ENCODE measurements at places on chromosomes 6 and 20.

GRCh38 chr6:133114973-133115372, 126.2 kb upstream of the EYA4 start:
- no peak for DNase-seq

DNA sequence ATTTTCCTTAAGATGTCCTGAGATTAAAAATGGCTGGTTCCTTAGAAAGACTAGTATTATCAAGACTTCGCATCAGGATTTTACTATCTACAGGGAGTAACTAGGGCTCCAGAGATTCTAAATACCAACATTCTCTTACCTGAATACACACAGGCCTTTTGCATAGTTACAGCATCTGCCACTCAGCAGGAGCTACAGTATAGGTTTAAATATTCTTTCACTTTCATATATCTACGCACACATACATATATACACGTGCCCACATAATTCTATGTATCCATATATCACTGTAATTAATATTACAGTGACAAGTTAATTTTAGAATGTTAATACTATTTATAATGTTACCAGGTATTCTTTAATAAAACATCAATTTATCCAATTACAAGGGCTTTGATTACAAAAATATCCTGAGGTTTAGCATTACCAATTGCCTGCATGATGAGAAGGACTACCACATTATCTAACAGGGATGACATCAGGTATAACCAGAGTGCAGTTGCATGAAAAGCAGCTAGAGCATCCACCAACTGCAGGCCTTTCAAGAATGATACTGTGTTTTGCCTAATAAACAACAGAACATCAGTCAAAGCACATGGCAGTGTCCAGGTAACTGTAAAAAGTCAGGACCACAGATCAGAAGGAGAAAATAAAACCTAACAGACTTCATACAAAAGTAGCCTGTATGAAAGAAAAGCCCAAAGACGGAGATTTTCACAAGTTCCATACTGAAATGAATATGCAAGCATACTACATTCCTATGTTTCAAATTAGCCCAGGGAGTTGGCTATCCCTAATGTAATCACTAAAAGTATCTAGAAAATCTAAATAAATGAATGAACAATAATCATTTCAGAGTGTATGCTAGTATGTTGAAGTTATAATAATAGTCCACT, 268.7 kb downstream of the PTPRK start:
- DNase-seq = no peak

DNA sequence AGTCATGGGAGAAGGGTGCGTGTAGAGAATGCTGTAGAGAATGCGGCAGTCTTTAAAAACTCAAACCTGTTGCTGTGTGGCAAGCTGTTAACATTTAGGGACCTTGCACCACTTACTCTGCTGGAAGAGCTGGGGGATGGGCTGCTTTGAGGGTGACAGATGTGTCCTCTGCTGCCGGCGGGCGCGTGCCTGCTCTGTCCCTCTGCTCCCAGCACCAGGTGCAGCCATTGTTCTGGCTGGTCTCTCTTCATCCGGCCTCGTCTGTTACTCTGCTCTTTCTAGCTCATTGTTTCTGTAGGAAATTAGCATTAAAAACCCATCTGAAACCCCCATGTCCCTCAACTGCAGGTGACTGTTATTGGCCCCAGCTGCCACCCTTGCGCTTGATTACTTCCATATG, 78.5 kb downstream of the CBFA2T2 start:
- peak; percentile 51 for DNase-seq

DNA sequence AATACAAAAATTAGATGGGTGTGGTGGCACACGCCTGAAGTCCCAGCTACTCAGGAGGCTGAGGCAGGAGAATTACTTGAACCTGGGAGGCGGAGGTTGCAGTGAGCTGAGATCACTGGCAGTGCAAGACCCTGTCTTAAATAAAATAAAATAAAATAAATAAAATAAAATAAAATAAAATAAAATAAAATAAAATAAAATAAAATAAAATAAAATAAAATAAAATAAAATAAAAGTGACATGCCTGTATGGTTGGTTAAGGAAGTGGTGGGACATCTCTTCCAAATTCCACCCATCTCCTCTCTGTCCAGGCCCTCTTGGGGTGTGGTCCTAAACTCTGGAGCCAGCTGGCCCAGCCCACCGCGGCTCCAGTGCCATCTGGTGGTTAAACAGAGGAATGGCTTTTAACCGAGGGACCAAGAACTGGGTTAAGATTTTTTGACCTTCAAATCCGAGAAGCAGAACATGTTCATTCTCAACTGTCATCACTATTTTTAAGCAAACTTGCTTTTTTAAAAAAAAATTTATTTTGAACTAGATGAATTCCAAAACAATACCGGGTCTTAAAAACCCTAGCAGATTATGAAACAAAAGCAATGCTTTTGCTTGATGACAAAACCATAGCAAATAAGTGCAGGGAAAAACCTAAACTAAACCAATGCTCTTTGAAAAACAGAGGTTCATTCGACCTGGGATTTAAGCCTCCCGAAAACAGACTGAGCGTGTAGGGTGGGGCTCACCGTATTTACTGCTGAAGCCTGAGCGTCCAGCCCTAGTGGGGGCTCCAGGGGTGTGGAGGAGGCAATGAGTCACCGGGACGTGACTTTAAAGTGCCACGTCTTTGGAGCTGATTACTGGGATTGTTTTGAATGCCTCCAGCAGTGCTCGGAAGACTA, 68.8 kb downstream of the CDC5L start:
- DNase-seq = no peak

DNA sequence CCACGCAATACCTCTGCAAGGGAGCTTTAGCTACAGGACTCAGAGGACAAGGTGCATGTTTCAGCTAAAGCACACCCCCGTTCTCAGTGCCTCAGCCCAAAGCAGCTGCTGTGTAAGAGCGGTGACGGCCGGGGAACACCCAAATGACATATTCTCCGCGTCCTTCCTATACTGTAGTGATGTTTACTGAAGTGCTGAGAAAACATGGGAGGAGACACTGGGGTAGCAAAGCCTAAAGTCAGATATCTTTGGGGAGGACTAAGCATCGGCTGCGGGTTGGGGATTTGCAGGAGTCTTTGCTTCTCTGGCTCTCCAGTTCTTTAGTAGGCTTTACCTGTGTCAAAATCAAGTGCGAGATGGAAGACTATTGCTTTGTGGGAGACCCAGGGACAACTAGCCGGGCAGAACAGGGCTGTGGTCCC, 1.7 kb downstream of the SLC22A23 start:
- no peak for DNase-seq

DNA sequence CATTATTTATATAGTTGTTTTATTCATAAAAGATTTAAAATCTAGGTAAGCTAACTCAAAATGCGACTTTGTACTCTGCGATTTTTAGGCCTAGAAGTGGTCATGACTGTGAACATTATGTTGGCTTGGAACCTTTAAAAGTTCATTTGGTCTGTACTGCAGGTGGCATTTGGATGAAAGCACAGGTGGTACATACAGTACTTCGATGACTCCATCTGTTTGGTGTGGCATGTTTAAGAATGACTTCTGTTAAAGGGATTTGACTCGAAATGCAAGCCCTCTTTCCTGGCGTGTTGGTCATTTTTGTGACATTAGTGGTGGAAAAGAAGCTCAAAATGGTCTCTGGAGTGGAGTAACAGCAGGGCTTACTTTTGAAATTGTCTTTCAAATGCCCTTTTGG, 118.1 kb downstream of the UST start:
- DNase-seq = no peak

DNA sequence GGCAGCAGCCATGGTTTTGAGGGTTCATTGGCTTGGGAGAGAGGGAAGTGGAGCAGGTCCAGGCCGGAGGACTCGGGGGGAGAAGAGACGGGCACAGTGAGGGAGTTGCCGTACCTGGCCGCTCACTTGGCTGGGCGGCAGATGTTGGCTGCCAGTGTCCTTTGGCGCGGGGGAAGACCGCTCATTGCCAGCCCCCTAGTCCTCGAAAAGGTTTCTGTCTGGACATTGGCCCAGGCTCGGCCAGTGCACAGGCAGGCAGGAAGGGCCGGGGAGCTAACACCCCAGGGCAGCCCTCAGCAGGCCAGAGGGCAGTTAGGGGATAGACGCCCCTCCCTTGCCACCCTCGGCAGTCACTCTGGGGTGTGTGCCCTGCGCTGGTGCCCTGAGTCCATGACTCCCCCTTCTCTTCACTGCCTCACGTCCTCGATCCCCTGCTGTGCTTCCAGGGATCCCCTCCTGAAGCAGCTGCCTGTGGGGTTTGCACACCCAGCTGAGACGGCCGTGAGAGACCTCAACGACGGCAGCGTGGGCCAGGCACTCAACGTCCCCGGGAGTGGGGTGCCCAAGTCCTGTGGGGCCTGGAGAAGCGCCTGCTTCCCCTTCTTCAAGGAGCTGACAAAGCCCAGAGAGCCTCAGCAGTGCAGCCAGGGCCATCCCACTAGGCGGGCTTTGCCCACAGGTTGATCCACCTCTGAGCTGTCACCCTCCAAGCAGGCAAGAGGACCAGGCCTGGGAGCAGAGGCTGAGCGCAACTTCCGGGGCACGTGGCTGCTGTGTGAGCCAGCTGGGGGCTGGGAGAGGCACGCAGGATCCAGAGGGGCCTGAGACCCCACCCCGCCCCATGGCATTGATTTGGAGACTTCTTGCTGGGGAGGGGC, 20.4 kb downstream of the RBM38 start:
- DNase-seq = no peak

GRCh38 chr6:41937472-41937860, 4.1 kb downstream of the CCND3 start:
- DNase-seq = no peak

GRCh38 chr6:36544228-36544627, 3.1 kb downstream of the STK38 start:
- DNase-seq = no peak

DNA sequence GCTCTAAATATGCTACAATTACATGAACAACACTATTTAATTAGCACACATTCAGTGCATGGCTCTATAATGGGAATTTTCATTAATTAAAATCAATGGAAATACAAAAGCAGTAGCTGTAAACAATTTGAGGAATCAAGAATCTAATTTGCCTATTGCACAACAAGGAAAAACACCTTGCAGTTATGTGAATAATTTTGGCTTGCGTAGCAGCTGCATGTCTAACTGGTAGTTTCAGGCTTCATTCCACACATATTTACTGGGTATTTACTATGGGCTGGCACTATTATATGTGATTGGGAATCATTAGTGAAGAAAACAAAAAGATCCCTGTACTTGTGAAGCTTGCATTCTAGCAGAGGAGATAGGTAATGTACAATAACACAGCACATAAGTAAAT, 26.4 kb downstream of the KIF6 start:
- no peak for DNase-seq

- no peak for DNase-seq
Measured at GRCh38 chr6:136628996-136629395, 78.8 kb upstream of the MAP7 start.

DNA sequence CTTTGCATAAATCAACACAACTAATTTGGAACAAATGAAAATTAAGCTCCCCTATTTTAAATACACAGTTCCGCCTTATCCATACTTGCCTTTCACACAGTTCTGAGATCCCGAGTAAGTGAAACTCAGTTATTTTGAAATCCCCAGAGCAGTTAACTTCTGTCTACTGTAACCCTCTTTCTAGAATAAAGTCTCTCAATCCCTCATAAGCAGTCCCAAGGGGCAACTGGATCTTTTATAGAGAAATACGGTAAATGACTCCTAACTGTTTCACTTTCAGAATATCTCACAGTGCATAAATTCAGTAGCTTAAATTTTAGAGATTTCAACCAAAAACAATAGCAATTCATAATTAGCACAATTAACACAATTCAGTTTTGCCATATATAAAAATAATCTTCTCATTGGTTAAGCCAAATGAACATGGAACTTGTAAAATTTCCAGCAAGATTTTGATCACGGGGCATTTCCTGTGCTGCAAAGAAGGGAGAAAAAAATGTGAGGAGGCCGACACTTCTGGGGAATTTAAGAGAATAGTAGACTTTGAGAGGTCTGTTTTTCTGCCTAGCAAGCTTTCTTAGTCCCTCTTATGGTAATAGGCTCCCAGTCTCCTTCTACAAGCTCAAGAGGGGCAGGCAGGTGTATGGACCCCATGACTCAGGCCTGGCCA, 78.3 kb downstream of the KIF6 start:
- no peak for DNase-seq

DNA sequence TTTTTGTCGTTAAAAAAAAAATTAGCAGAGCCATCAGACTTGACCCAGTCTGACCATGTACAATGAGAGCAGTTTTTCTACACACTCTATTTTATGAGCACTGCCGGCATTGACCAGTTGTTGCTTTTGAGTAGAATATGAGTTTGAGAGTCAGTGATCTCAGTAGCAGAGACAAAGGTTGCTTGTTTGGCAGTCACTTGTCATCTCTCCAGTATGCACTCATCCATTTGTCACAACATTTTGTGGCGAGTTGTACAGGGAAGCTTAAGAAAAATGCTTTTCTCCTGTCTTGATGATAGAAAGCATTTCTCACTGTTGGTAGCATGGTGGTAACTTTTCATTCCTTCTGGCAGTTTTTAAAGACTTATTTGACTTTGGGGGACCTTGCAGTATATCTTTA, 159.9 kb downstream of the MMS22L start:
- no peak for DNase-seq

GRCh38 chr6:166655251-166655650, 28.2 kb upstream of the RPS6KA2 start:
- no peak for DNase-seq
